AG04450 (cell line): ENCODE measurements at places on chromosomes 13 and 19.

GRCh38 chr13:108902405-108903155 is 273.2 kb downstream of the MYO16 start:
- DNase-seq: no peak

DNA sequence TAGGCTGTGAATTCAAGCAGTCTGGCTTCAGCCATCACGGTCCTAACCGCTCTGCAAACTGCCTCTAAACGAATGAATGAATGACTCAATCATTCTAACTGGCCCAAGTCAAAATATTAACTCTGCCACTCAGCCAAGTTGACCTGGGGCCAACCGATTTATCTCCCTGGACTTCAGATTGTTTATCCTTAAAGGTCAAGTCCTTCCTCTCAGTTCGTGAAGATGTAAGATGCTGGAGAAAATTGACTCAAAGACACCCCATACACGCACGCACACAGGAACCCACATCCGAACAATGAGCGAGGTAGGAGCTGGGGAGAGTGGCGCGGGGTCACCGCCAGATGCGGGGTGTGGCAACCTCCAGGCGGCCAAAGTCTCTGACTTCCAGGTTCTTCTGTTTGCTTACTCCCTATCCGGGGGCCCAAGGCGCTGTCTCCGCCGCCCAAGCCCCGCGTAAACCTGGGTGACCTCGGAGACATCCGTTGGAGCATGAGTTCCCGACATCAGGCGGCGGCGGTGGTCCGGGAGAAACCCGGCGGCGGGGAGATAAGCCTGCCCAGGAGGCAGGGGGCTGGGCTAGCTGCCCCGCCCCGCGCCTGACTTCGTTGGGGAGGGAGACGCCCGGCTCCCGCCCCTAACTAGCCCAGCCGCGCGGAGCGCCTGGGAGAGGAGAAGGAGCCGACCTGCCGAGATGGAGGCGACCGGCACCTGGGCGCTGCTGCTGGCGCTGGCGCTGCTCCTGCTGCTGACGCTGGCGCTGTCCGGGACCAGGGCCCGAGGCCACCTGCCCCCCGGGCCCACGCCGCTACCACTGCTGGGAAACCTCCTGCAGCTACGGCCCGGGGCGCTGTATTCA is at the start of gene CYP2S1:
CYP2S1 (plus strand) TSS at position 646 of the 856 bp plus-strand sequence; CDS start at position 692, 46 bp downstream.
- DNase-seq: no peak

GRCh38 chr13:91630946-91631345 is 232.5 kb downstream of the GPC5 start:
- no peak for DNase-seq

DNA sequence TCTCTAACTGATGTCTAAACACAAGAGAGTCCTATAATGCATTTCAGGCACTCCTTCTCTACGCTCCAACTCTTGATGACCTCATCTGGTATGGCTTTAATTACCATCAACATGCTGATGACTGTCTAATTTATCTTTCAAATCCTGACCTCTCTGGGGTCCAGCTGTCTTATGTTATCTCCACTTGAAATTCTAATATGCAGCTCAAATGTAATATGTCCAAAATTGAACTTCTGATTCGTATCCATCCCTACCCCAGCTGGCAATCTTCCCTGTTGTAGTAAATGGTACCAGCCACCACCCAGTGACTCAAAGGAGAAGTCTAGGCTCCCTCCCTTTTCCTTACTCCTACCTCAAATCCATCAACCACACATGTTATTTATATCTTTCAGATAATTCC is 288.0 kb upstream of the SLC10A2 start:
- DNase-seq: no peak

GRCh38 chr13:91904597-91904996 is 506.2 kb downstream of the GPC5 start:
- no peak for DNase-seq

DNA sequence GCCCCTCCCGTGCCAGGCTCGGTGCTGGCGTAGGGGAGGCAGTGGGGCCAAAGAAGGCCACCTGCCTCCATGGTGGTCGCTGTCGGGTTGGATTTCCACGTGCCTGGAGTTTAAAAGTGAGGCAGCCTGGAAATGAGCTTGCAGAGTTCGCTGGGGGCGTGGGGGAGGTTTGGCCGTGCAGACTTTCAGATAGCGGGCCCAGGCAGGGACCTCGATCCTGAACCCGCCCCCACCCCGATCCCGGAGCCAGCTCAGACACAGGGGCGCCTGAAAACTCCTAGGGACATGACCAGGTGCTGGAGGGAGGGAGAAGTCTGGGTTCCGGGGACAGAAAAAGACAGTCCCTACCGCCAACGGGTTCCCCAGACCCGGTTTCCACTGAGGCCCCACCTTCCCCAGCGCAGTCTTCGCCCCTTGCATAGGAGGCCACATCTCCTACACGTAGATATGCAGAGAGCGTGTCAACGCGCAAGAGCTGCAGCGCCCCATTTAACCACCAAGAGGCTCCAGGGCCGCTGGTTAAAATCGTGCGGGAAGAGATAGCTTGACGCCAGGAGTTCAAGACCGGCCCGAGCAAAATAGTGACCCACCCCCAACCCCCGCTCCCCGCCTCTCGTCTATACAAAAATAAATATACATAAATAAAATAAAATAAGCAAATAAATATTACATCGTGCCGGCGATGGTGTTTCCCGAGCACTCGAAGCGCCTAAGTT is 8.5 kb downstream of the CCDC8 start:
- no peak for DNase-seq

DNA sequence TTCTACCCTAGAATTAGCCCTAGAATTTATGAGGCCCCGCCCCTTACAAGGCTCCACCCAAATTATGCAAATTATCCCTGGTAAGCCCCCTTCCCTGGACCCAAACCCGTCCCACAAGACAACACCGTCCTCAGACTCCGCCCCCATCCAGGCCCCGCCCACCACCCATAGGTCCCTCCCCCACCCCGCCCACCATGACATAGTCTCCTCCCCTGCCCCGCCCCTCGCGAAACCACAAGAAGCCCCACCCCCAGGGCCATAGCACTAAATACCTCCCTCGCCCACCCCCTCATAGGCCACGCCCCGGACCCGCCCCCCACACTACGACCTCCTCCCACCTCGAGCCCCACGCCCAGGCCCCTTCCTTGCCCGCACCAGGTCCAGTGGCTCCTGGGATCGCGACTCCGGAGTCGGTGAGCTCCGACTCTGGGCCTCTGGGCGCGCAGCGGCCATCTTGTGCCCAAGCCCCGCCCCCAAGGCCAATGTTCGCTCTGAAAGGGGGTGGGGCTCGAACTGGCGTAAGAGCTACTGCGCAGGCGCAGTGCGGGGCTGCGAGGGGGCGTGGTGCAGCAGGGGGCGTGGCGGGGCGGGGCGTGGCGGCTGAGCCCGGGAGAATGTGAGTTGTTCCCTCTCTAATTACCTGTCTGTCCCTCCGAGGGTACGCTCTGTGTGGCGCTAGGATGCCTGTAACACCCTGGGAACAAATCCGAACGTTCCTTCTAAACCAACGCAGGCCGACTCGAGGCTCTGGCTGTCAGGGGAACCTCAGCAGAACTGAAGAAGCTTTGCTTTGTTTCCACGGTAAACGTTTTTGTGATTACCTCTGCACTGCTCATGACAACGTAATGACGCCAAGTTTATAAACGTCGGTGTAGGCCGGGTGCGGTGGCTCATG is at the start of gene ZNF784:
ZNF784 (minus strand) TSS at position 458 of the 895 bp plus-strand sequence; CDS start at position 453, 5 bp downstream.
- DNase-seq: peak; percentile 81
